Umbilical cord (tissue), 2 donors: ENCODE measurements at places on chromosomes 7 and 10. TPM values are rescaled to one million over a fixed set of nuclear protein-coding genes. Genes with fewer than 3 reads are reported as not detected.

DNA sequence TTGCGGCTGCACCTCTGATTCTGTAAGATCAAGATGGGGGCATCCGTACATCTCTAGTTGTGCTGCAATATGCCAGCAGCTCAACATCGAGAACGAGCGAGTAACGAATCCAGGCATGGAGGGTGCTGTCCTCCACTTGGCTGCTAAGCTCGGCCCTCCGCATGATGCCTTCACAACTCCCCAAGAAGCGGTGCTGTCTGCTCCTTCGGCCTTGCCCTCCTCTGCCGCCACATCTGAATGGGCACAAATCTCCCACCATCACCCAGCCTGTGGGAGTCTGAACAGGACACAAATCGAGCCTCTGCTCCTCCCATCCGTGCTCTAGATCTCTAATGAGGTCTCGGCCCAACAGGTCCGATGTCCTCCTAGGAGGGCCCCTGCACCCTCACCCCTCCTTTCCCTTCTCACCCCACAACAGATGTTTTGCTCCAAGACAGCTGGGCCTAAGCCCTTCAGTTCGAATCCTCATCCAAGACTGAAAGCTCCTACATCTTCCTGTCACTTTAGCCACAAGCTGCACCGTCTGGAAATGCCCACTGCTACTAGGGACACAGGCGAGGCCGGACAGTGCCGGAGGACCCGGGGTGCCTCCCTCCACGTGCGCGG is 86.7 kb downstream of the ZNF33B start:
- no peak for DNase-seq

DNA sequence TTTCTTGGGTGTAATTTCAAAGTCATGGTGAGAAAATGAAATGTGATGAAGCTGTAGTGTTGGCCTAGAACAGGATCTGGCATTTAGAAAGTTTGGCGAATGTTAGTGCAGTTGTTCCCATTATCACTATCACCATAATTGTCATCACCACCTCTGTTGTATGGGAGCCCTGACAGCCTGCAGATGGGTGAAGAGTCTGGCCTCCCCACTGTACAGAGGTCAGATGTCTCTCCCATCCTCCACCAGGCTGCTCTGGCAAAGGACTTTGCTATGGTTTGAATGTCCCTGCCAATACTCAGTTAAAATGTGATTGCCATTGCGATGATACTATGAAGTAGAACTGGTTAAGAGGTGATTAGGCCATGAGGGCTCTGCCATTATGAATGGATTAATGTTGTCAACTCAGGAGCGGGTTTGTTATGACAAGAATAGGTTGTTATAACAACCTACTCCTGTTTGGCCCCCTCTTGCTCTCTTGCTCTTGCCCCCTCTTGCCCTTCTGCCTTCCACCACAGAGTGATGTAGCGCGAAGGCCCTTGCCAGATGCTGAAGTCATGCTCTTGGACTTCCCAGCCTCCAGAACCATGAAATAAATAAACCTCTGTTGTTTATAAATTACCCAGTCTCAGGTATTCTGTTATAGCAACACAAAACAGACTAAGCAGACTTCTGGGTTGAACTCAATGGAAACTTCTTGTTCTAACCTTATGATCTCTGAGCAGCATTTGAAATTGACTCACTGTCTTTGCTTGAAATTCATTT is 90.0 kb downstream of the GRK5 start:
- no peak for DNase-seq

GRCh38 chr7:28477041-28477442 is 64.7 kb downstream of the CREB5 start:
- no peak for DNase-seq

DNA sequence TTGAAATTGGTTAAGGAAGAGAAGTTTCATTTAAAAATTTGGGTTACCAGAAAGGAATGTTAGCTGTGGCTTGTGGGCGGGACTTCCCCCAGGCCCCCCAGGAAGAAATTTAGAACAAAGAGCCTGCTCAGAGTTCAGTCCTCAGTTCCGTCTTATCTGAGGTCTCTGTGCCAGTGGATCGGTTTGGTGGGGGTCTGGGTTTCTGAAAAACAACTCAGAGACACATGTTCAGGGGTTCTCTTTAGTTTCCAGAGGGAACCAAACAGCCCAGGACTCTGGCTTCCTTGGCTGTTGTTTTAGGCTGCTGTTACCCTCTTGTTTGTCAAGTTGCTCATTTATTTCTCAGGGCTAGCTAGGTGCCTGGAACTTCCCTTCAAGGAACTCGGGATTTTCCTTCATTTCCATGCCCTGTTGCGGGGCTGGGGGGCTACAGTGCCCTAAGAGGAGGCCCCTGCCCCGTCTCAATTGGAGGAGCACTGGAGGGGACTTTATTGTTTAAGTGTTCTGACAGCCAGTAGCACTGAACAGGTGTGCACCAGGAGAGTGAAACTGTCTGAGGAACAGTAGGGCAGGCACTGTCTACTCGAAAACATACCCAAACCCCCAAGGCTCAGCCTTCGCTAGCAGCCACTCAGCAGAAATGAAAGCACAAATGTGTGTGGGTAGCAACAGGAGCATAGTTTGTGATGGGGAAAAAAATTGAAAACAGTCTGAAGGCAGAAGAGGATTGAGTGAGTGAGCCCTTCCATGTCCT is 59.9 kb downstream of the ALOX5 start:
- no peak for DNase-seq

The TFPI2 gene
- total RNA-seq, result 27.7 TPM

The CRTAC1 gene
- 2.2 TPM for total RNA-seq

The OR2A12 gene
- 6.5 TPM for total RNA-seq

The TUBAL3 gene
- not detected for total RNA-seq

The TECPR1 gene
- total RNA-seq, result 11.8 TPM
